Subcutaneous adipose tissue (tissue), 4 donors: ENCODE measurements at places on chromosomes 11 and 22. TPM values are rescaled to one million over a fixed set of nuclear protein-coding genes. Genes with fewer than 3 reads are reported as not detected.

Gene C11orf65
- not detected for total RNA-seq

Gene PANX3
- total RNA-seq: not detected

Gene GAB4
- not detected for total RNA-seq

Gene SOX10
- not detected for total RNA-seq

Gene SHANK2
- total RNA-seq: 0.66 TPM
